ENCODE measurements at places on chromosomes 4 and X.
A peak's percentile ranks its signal among the peaks of the same experiment; 100 is the strongest.

DNA sequence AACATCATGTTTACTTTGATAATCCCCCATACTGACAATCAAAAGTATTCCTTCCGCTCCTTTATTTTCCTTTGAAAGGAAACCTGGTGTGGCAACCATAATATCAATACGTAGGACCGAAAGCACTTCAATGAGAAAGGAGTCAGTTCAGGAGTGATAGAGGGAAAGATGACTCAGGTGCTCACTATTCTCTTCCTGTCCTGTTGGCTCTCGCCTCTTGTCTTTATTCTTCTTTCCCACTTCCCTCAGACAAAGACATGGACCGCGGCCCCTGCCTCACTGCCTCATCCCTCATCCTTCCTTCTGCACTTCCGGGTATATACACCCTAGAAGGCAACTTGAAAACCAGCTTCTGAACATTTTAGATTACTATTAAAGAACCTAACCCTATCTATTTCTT, 49.8 kb upstream of the TNIP3 start:
- DNase-seq: no peak

GRCh38 chr4:106318511-106318910, 2.2 kb downstream of the AIMP1 start:
- DNase-seq: no peak

DNA sequence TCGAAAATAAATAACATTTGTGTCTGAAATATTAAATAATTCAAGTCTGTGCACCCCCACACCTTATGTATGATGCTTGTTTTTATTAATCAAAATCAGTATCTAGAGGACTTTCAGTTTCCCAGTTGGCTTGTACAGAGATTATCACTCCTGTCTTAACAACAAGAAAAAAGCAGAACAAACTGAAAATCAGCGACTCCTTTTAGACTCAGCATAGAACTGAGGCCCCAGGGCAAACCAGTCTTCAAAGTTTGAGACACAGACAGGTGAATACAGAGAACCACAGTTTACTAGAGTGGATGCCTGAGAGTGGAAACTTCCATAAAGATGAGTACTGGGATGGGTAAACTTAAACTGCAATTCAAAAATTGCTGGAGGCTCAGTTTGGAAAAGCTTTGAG, 142.8 kb upstream of the KLF8 start:
- DNase-seq: no peak

DNA sequence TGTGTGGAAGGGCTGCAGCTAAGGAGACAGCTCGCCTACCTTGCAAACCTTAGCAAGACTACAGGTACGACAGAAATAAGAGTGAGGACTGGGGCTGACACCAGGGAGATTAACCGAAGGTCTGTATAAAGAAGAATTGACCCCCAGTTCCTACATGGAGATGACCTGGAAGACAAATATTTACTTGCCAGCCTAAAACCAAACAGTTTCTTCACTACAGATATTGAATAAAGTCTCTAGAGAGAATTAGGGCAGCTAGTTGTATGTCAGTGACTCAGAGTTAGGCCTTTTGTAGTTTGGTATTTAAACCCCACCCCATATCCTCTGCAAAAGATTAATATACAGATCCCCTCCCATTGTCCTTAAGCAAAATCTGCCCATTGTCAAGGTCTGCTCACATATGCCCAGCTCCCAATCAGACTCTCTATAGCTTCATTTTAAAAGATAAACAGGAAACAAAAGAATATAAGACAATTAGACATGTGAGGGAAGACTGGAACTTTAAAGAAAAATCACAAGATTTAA, 28.1 kb upstream of the FRMPD3 start:
- peak; percentile 21 for DNase-seq

GRCh38 chr4:98518559-98519267, 139.7 kb downstream of the TSPAN5 start:
- DNase-seq: no peak

- DNase-seq: no peak
Observed at GRCh38 chrX:3690140-3690539, 23.3 kb downstream of the PRKX start.

- no peak for DNase-seq
Observed at GRCh38 chr4:107991945-107992630, 2.4 kb downstream of the HADH start.

- no peak for DNase-seq
Observed at GRCh38 chrX:12241026-12241425, 102.8 kb downstream of the FRMPD4 start.

- no peak for DNase-seq
Observed at GRCh38 chr4:109395694-109396093, 37.9 kb upstream of the SEC24B start.

DNA sequence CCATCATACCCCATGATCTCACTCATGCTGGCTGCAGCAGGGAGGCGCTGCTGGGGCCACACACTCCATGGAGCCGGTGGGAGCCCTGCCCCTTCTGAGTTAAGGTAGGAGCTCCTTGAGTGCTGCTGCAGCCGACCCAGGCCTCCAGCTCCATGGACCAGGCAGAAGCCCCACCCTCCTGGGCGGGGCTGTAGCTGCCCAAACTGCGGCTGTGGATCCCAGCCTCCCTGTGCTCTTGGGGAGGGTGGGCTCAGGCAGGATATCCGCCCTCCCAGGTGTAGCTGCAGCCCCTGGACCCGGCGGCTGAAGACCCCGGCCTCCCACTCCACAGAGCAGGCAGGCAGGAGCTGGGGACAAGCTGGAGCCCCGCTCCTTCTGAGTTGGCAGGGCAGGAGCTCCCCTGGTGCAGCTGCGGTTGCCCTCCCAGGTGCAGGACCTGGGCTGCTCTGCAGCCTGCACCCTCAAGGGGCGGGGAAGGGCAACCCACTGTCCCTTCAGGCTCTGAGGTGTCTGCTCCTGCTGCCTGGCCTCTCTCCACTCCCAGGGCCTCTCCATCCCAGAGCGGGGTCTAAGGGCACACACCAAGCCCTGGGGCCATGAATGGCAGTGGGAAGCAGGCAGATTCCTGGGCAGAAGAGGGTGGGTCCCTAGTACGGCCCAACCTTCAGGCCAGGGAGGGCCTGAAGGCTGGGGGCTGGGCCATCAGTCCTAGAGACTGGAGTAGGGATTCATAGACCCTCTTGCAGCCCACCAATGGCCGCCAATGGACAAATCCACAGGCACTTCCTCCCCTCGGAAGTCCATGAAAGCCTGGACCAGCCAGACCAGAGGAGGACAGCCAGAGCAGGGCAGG, 466.1 kb downstream of the DTHD1 start:
- DNase-seq: no peak

- DNase-seq: no peak
Observed at GRCh38 chr4:66000510-66001117, 330.3 kb upstream of the EPHA5 start.

GRCh38 chrX:69807400-69807799, 191.5 kb downstream of the EDA start:
- no peak for DNase-seq

DNA sequence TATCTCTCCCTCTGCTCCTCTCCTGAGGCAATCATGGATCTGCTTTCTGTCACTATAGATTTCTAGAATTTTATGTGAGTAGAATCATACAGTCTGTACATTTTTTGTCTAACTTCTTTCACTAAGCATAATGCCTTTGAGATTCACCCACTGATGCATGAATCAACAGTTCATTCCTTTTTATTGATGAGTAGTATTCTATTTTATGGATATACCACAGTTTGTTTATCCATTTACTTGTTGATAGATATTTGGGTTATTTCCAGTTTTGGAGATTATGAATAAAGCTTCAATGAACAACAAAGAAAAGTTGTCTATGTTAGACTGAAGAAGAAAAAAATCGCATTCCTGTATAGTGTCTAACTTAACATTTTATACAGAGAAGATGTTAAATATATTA, 30.5 kb downstream of the PHKA1 start:
- DNase-seq: no peak

DNA sequence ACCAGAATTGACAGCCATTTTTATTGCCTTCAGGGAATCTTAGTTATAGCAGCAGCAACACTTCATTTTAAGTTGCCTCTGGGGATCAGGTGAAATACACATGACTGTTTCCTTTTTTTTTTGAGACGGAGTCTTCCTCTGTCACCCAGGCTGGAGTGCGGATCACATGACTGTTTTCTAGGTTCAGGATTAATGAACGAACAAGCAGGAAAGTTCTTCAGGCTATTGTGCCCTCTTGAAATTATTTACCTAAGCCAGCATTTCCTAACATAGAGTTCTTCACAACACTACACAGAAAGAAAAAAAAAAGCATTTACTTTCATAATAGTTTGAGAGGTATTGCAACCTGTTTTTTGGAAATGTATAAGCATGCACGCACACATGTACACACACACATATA, 2032.8 kb downstream of the PCDH7 start:
- no peak for DNase-seq

- no peak for DNase-seq
Observed at GRCh38 chr4:147134536-147135210, 189.0 kb upstream of the TTC29 start.

GRCh38 chrX:23434356-23434884, 99.8 kb downstream of the PTCHD1 start:
- DNase-seq: no peak

- DNase-seq: peak; percentile 2
Observed at GRCh38 chrX:120769576-120770341, 105.9 kb downstream of the CT47B1 start.

DNA sequence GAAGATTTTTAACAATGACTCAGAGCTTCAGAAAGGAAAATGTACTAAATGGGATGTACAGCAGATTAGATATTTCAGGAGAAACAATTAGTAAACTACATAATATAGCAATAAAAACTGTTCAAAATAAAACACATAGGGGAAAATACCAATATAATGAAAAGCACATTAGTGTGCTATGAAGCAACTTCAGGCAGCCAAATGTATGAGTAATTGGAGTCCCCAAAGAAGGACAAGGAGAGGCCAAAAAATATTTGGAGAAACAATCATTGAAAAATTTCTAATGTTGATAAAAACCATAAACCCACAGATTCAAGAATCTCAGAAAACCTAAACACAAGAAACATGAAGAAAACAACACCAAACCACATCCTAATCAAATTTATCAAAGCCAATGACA, 129.3 kb upstream of the CHRDL1 start:
- no peak for DNase-seq

DNA sequence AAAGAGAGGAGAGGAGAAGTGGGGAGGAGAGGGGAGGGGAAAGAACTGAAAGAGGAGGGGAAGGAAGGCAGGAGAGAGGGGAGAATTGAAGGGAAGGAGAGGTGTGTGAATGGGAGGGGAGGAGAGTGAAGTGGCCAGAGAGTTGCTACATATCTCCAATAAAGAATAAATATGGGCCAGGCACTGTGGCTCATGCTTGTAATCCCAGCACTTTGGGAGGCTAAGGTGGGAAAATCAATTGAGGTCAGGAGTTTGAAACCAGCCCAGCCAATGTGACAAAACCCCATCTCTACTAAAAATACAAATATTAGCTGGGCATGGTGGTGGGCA, 482.4 kb downstream of the NAF1 start:
- DNase-seq: no peak

GRCh38 chr4:141711211-141711610, 74.8 kb downstream of the IL15 start:
- no peak for DNase-seq

Measured in NCI-H748 treated with DMSO at 0.1 percent for 48 hours (cell line).